Activated CD8-positive, alpha-beta memory T cell treated with anti-CD3 and anti-CD28 coated beads, Interleukin-2, amount 50 U/mL, for 4 hours (primary cell): ENCODE measurements at places on chromosomes 12 and 14.

DNA sequence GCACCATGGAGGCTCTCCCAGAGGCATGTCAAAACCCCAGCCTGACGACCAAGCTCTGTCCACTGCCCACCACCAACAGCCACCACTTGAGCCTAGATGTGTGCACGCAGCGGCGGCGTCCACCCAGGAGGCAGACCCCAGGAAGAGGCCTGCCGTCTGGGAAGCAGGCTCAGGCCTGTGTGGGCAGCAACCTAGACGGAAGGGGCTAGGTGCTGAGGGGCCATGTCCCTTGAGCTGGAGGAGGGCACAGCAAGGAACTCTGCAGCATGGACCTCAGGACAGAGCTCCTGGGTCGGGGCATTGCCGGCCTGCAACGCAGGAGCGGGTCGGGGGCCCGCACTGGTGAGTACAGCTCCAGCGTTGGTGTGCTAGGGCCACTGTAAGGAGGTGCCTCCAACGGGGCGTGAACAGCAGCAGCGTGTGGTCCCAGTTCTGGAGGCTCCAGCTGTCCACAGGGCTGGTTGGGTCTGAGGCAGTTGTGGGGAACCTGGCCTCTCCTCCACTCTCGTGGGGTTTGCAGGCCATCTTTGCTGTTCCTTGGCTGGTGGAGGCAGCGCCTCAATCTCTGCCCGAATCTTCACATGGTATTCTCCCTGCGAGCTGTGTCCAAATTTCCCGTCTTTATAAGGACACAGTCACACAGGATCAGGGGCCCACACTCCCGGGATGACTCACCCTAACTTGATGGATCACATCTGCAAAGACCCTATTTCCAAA is 20.5 kb downstream of the ZBTB42 start:
- DNase-seq, result no peak

GRCh38 chr12:101854747-101855146 is 22.6 kb upstream of the DRAM1 start:
- DNase-seq, result no peak

DNA sequence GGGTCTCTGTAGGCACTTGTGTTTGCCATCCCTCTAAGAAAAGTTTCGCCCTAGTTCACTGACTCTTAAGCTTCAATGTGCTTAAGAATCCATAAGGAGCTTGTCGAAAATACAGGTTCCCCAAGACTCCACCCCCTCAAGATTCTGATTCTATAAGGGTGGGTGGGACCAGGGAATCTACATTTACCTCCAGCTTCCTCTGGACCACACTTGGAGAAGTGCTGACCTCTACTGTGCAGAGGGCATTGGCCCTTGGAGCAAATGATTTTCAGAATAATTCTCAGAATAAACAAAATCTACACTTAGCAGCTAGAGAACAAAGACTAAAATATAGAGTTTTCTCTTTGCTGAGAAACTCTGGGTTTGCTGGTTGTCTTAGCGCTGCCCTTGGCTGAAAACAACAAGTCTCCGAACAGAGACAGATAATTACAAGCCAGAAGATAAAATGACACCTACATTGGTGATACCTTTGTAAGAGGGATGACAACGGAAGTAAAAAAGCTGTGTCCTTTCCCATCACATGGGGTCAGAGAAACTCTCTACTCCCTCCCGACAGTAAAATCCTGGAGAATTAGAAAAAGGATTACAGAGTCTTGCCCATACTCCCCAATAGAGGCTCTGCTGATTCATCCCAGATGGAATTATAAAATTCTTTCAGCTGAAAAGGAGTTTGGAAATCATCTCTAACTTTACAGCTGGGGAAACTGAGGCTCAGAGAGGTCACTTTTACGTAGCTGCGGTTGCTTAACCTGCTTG is 4.8 kb downstream of the TGFB3 start:
- no peak for DNase-seq

DNA sequence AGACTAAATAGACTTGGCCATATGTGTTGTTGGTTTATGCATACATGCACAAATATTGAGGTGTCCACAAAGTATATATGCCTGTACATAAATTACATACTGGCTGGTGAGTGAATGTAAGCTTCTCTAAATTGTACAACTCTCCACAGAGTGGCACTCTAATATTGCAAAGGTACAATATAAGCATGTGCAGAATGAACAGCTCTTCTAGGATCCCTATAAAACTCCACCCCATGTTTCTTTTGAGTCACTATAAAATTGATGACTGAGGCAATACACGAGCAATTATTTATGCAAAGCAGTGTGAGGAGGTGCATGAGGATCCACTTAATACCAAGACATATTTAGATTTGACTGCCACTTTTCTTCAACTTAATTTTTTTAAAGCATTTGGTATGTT is 172.2 kb downstream of the NAV3 start:
- no peak for DNase-seq

- DNase-seq, result no peak
Measured at GRCh38 chr12:50016501-50017475, 8.5 kb downstream of the RACGAP1 start.

DNA sequence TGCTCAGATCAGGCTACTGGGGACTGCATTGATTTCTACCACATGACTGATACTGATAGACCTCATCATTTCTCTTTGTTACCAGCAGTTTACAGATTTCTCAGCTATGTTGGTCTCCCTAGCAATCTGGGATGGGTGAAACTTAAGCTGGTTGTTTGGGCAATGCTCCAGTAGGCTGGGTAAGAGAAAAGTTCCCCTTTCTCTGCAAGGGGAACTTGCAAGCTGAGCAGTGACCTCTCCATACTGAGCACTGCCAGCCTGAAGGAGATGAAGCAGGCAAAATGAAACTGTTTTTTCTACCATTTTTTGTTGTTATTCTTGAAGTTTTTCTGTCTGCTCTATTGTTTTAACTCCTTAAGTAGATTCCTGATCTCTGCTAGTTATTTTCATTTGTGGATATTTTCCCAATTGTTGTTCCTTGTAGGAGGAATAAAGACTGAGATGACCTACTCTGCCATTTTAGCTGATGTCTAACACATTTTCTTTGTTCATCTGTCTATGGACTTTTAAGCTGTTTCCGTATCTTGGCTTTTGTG is 1.3 kb upstream of the OR4M1 start:
- DNase-seq, result no peak

- DNase-seq, result no peak
Measured at GRCh38 chr14:103540821-103541708, 12.1 kb downstream of the TRMT61A start.

DNA sequence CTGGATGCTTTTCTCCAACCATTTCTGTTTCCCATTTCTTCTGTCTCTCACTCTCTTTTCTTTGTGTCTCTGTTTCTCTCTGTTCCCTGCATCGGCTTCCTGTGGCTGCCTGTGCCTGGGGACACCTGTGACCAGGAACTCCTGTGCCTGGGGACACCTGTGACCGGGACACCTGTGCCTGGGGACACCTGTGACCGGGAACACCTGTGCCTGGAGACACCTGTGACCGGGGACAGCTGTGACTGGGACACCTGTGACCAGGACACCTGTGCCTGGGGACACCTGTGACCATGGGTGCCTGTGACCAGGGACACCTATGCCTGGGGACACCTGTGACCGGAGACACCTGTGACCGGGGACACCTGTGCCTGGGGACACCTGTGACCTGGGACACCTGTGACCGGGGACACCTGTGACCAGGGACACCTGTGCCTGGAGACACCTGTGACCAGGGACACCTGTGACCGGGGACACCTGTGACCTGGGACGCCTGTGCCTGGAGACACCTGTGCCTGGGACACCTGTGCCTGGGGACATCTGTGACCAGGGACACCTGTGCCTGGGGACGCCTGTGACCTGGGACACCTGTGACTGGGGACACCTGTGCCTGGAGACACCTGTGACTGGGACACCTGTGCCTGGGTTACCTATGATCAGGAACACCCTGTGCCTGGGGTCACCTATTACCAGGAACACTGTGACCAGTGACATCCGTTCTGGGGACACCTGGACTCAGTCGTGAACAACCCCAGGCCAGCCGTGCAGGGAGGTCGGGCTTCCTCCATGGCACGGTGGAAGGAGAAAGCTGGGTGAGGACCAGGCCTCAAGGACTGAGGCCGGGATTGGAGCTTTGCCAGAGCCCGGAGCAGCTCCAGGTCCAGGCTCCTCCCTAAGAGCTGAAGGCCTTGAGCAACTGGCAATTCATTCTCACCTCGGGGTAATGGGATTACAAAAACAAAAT is 23.4 kb upstream of the FBRSL1 start:
- no peak for DNase-seq

DNA sequence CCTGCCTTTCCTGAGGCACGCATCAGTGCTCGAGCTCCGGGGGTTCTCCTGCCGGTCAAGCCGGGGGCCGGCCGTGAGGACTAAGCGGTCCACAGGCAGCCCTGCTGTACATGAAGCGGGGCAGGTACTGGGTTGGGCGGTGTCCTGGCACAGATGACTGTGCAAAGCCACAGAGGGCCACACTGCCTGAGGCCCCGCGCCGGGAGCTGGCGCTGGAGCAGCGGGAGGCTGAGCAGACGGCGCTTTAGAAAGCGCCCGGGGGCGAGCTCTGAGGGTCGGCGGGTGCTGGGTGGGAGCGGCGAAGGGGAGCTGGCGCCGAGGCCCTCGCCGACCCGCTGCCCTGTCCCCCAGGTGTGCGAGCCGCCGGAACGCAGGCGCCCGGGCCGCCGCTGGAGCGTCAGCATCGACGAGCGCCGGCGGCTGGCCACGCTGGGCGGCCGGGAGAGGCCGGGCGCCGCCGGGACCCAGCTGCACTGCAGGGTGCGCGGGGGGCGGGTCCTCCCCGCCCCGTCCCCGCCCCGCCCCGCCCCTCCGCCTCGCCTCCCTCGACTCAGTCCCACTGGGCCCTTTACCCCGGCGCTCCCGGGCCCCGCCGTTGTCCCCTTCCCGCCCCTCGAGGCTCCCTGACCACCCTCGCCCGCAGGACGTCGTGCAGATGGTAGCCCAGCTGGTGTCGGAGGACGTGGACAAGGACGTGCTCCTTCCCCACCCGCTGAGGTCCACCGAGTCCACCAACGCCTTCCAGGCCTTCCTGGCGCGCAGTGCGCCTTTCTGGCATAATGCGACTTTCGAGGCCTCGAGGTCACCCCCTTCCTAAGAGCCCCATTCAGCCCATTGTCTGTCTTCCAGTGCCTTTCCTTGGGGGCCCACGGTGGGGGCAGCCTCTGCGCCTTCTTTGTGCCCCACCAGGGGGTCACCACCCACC is 8.3 kb upstream of the MTA1 start:
- peak; percentile 18 for DNase-seq

- no peak for DNase-seq
Measured at GRCh38 chr12:65367396-65367795, 88.9 kb downstream of the MSRB3 start.

DNA sequence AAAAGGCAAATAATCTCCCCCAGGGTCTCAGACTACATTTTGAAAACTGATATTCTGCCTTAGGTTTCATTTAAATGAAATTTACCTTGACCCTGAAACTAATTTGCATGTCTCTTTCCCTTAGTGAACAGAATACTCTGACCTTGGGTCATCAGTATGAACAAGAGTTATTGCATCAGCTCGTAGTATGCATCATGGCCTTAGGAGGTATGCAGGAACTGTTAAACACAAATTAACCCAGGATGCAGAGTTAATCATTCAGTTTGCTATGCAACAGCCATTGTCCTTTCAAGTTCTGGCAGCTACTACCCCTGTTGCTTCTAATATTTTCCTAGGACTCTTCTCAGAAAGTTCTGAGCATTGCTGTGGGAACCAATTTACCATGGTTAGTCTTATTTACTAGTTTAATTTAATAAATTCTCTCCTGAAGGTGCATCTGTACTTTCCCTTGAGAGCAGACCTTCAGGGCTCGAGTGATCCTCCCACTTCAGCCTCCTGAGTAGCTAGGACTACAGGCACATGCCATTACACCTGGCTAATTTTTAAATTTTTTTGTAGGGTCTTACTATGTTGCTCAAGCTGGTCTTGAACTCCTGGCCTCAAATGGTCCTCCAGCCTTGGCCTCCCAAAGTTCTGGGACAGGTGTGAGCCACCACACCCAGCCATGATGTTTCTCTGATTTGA is 126.7 kb downstream of the TTC6 start:
- no peak for DNase-seq

GRCh38 chr14:76900682-76901081 is 74.5 kb downstream of the LRRC74A start:
- DNase-seq, result no peak

GRCh38 chr12:109948368-109948767 is 47.8 kb downstream of the GIT2 start:
- DNase-seq, result no peak

- no peak for DNase-seq
Measured at GRCh38 chr14:24053548-24054323, 1.9 kb downstream of the CARMIL3 start.

DNA sequence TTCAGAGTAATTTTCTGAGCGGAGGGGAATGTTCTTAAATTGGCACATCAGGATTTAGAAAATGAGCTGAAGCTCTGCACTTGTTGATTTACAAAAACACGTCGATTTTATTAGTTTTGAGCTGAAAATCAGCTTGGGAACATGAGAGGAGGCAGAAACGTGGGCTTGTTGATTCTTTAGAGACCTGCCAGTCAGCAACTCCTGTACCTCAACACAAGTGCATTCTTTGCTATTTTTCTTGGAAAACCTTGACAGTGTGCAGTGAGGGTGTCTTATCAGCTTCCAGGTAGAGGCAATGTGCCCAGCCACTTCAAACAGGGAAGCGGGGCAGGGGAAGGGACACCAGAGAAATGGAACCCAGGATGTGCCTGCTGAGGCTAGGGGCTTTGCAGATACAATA is 102.8 kb upstream of the COCH start:
- no peak for DNase-seq

DNA sequence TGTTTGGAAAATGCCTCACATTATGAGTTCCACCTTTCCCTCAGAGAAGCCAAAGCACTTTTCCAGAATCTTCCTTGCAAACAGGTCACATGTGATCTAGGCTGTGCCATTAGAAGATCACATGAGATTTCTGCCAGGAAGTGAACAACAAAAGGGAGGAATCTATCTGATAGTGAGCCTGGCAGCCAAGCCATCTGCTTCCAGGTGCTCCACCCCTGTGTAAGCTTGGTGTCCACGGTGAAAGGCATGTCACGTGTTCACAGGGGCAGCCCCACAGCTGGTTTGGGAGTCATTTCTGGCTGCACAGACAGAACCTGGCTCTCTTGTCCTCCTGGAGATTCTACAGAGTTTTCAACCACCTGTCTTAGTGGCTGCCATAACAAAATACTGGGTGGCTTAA is 3.5 kb upstream of the KSR2 start:
- no peak for DNase-seq

DNA sequence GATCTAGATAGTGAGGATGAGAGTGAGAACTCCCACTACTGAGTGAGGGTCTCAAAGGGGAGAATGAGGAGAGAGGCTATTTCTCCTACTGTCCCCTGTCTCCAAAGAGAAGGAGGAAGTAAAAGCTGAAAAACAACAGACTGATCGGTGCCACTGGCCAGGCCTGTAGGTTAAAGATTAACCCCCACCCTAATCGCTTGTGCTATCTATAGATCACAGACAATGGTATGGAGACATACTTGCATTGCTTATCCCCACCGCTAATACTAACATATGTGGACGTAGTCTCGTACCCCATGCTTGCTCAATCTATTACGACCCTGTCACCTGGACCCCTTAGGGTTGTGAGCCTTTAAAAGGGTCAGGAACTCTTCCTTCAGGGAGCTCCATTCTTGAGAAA is 777.9 kb upstream of the TMEM132C start:
- DNase-seq, result no peak

- no peak for DNase-seq
Measured at GRCh38 chr12:57105011-57105753, 6.0 kb downstream of the STAT6 start.
